ENCODE measurements at places on chromosomes 6 and 20.

- DNase-seq, result no peak
Measured at GRCh38 chr20:49037962-49038387, 8.1 kb upstream of the CSE1L start.

GRCh38 chr6:105189026-105189820 lies 9.4 kb upstream of the POPDC3 start:
- DNase-seq, result no peak

DNA sequence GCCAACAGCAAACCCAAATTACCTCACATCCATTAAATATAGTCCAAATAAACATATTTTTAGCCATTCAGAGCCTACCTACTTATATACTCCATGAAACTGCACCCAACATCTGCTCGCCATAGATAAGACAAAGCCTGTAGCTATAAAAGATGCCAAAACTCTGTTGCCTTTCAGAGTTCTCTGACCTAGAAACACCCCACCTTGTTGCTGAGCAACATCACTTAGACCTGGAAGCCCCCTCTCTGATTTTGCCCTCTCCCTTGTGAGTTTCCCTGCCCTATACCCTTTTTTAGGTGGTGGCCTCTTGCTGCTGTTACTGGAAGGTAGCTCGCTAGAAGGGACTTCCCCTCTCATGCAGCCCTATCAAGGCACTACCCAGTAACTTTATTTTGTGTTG lies 27.7 kb upstream of the FBXL4 start:
- DNase-seq, result no peak

GRCh38 chr20:44494266-44494665 lies 18.6 kb downstream of the TTPAL start:
- no peak for DNase-seq

GRCh38 chr6:49618257-49618656 lies 18.4 kb downstream of the RHAG start:
- DNase-seq, result no peak

- DNase-seq, result no peak
Measured at GRCh38 chr6:156260815-156261214, 516.4 kb upstream of the ARID1B start.

DNA sequence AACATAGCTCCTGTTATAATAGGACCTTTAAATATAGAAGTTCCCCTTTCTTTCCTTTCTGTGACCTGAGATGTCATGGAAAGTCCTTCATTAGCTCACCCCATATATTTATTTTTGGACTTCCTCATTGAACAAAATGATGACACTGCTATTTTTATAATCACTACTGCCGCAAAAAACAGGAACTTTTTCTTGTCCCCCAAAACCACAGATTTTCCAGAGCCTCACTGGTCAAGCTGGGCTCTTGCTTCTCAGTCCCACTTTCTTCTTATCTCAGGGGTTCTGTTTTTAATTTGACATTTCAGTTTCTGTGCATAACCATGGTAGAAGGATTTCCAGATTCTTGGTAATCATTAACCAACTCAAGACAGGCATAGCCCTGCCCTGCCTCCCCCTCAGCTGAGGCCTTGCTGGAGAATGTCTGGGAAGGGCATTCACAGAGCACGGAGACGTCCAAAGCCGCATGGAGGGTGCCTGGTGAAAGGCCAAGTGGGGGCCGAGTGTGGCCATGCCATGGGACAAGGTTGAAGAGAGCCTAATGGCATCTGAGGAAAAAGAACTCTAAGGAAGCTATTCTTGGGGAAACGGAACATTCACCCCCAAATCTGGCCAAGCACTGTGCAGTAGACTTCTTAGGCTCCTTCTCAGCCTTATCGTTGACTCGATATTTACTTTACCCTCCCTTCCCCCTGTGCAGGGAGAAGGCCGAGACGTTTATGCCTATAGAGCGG lies 73.7 kb downstream of the EDN1 start:
- no peak for DNase-seq

GRCh38 chr6:27081931-27082330 lies 165.6 kb upstream of the PRSS16 start:
- DNase-seq, result no peak

- no peak for DNase-seq
Measured at GRCh38 chr6:27879837-27880236, 32.4 kb downstream of the OR2B2 start.

GRCh38 chr6:126770176-126770575 lies 348.3 kb upstream of the RSPO3 start:
- DNase-seq, result no peak

DNA sequence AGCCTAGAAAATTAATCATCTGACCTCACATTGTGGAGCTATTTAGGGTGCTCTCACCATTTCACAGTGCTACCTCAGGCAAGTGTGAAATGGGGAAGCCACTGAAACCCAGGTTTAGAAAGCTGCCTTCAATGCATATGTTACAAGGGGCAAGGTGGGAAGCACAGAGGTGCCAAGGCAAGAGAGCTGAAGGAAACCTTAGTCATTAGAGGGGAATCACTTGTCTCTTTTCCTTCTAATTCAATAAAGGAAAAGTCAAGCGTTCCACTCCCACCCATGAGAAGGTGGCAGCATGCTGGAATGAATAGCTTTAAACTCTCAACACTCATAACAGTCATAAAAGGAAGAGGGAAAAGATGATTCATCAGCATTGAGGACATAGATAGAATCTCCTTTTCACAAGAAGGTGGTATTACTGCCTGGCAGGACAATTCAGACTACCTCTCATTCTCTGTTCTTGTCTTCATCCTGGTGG lies 251.9 kb upstream of the IRAK1BP1 start:
- DNase-seq, result no peak

GRCh38 chr6:155181498-155181897 lies 82.3 kb upstream of the CLDN20 start:
- no peak for DNase-seq

DNA sequence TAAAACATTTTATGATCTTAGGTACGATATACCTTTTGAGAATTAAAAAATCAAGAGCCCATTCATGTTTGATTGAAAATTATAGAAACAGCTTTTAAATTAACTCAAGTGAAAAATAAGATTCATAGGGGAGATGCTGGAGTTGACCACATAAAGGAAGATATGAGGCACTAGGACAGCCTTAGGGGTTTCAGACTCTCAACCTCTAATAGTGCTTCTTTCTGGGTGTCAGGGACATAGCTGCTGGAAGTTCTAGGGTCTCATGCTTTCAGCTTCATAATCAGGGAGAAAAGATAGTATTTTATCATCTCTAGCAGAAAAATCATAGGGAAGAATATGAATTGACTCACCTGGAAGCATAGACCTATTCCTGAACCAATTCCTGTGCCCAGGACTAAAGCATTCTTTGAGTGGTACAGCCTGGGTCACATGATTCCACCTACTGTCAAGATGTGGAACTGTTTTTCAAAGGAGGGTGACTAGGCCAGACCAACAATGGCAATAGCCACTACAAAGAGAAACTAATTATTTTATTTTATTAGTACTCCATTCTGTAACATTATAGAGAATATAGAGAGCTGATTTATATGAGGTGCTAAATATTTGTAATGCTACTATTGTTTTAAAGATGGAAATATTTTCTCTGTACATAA lies 27.8 kb upstream of the CENPW start:
- no peak for DNase-seq

DNA sequence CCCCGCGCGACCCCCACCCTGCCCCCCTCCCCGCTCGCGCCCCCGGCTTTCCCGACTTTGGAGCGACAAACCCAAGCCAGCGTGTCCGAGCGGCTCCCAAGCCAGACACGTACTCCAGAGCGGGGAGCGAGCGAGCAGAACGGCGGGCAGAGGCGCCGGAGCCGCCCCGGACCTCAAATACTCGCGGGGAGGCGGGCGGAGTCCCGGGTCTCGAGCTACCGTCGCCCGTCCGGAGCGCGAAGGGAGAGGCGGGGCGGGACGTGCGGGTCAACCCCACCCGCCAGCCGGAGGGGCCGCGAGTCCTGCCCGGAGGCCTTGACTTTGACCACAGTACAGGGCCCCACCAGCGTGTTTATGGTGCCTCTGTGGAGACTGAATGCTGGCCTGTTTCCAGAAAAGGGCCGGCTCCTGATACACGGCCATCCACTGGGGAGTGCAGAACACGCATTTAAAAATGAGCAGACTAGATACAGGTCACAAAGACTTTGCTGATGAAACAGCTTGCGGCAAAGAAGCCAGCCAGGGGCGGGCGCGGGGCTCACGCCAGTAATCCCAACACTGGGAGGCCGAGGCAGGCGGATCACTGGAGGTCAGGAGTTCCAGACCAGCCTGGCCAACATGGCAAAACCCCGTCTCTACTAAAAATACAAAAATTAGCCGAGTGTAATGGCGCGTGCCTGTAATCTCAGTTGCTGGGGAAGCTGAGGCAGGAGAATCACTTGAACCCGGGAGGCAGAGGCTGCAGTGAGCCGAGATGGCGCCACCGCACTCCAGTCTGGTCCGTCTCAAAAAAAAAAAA lies at the start of gene SERPINB6:
Gene SERPINB6, minus strand, starts transcription at position 148 of the 799 bp plus-strand sequence. CDS start 12,235 bp downstream, outside the sequence.
- DNase-seq, result peak; percentile 88

GRCh38 chr6:108452711-108453195 lies 108.0 kb upstream of the FOXO3 start:
- DNase-seq, result no peak

- DNase-seq, result no peak
Measured at GRCh38 chr20:63498960-63499337, at the start of gene EEF1A2. Gene EEF1A2 (minus strand): TSS chr20:63499083. CDS start chr20:63497763, 1,320 bp downstream.

- DNase-seq, result no peak
Measured at GRCh38 chr6:3351105-3351676, 92.4 kb downstream of the PSMG4 start.

DNA sequence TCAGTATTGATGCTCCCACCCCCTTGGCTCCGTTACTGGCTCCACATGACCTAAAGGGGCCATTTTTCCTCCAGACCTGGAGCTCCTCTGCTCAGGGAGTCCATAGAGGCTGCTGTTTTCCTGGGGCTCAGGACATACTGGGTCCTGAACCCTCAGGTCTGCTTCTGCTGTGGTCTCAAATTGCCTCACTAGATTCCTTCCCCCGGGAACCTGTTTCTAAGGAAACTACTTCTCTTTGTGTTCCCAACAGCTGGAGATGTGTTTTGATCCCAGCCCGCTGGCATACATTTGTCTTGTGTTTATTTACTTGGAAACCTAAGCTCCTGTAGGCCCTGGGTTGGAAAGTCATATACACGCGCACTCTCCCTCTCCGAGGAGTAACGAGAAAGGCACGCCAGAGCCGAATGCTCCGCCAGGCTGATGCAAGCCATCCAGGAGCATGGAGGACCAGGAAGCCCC lies 222.8 kb downstream of the UST start:
- DNase-seq, result no peak

- no peak for DNase-seq
Measured at GRCh38 chr20:24952376-24953208, 3.5 kb downstream of the CST7 start.

- DNase-seq, result no peak
Measured at GRCh38 chr20:3699037-3699436, 13.4 kb downstream of the SIGLEC1 start.

GRCh38 chr20:48826883-48827771 lies 672 bp downstream of the PREX1 start:
- DNase-seq, result no peak

DNA sequence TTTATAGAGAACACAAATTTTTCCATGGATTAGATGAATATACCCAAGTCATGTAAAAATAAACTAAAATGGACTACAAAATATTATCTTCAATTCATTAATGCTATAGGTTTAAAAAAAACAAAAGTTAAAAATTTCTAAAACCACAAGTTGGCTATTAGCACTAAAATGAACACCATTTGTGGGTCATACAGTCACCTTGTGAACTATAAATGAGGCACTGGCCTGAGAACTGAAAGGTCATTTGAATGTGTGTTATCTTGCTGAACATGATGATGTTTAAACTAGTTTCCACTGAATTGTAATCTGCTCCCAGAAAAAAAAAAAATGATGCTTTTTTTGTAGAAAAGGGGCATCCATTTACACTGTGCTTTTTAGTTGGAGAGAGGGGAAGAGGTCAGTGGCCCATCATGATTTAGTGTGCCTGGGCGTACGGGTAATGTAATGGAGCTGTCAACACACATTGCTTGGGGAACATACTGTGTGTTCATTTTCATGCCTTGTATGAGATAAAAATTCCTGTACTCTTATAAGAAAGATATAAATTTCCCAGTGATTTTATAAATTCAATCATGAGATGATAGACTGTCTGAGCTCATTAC lies 96.6 kb upstream of the FKBP1C start:
- DNase-seq, result no peak

GRCh38 chr6:111809264-111809663 lies 64.0 kb downstream of the FYN start:
- DNase-seq, result no peak

DNA sequence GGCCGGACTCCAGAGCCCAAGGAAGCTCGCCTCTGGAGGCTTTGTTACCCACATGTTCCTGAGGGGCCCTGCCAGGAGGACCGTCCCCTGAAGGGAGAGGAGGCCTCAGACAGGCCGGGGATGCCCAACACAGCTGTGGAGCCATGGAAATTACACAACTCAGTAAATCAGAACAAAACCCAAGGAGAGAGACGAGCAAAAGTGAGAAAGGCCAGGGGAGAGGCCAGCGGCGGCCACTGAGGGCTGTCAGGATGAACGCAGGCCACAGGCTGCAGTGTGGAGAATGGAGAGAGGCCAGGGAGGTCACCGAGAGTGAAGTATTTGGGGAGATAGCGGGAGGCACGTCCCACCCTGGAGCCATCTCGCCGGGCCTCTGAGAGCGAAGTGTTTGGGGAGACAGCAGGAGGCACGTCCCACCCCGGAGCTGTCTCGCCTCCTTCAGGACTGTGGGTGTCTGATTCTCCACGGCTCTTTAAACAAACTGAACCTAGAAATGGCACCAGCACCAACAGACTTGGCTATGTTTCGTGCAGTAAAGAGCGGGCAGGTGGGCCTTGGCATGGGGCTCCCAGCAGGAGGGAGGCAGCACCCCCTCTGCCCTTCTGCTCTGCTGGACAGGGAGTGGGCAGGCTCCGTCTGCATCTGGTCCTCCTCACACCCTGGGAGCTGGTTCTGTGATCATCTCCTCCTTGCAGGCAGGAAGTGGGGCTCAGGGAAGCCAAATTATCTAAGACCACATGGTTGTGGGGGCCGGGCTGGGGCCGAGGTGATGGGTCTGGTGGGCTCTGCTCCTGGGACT lies 91.0 kb downstream of the YTHDF1 start:
- DNase-seq, result no peak

DNA sequence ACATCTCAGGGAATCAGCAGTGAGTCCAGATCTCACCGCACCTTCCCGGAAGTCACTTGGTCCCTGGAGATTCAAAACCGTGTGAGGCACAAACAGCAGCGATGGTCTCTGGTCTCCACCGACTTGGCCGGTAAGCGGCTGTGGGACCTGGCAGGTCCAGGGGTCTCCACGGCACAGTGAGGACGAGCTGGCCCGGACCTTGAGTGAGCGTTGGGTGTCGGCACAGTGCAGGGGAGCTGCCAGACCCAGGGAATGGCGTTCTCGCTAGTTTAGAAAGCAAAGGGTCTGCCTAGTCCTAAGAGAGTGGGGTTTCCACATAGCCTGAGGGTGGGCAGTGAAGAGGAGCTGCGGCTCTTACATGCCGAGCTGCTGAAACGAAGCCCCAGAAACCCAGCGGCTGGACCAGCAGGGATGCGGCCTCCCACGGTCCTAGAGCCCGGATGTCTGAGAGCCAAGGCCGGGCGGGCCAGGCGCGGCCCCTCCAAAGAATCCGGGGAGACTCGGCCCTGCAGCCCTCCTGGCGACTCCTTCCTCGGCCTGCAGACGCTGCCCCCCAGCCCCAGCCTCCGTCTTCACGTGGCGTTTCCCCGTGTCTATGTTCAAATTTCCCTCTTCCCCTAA lies 185.0 kb downstream of the ERMARD start:
- no peak for DNase-seq

- DNase-seq, result no peak
Measured at GRCh38 chr20:32960849-32961731, 43.1 kb downstream of the SUN5 start.

- DNase-seq, result no peak
Measured at GRCh38 chr6:107716688-107717089, 107.4 kb downstream of the SCML4 start.

GRCh38 chr6:164640956-164641355 lies 668.4 kb downstream of the C6orf118 start:
- no peak for DNase-seq

All from right lung (tissue), 10 donors.